Aorta (tissue), 5 donors: ENCODE measurements at places on chromosomes 16 and 17. TPM values are rescaled to one million over a fixed set of nuclear protein-coding genes. Genes with fewer than 3 reads are reported as not detected.
A peak's percentile ranks its signal among the peaks of the same experiment; 100 is the strongest.

DNA sequence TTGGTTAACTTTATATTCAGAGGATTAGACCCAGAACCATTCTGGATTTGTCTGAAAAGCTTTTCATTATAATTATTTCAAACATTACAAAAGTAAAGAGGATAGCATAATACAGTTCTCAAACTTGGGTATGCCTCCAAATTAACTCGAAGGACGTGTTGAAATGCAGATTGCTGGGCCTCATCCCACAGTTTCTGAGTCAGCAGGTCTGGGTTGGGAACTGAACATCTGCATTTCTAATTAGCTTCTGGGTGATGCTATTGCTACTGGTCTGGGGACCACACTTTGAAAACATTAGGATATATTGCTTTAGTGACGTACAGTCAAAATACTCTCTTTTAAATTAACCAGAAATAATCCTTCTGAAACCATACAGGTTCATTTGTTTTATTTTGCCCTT, 10.0 kb downstream of the TPPP3 start:
- DNase-seq = no peak

- no peak for DNase-seq
These were observed 806.5 kb upstream of the GOT2 start for GRCh38 chr16:59540621-59541020.

GRCh38 chr17:5608399-5609112, 24.2 kb upstream of the NLRP1 start:
- DNase-seq = no peak

DNA sequence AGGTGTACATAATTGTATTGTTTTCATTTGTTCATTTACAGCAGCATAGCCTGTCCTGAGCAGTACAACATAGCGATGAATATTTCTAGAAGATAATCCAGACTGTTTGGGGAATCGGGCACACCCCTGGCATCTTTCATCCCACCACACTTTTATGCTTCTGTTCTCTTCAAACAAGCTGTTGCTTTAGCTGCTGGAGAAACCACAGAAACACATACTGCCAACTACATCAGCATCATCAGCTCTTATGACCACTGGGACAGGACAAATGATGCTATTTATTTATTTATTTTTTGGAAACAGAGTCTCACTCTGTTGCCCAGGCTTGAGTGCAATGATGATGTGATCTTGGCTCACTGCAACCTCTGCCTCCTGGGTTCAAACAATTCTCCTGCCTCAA, 22.6 kb upstream of the HAPSTR1 start:
- no peak for DNase-seq

DNA sequence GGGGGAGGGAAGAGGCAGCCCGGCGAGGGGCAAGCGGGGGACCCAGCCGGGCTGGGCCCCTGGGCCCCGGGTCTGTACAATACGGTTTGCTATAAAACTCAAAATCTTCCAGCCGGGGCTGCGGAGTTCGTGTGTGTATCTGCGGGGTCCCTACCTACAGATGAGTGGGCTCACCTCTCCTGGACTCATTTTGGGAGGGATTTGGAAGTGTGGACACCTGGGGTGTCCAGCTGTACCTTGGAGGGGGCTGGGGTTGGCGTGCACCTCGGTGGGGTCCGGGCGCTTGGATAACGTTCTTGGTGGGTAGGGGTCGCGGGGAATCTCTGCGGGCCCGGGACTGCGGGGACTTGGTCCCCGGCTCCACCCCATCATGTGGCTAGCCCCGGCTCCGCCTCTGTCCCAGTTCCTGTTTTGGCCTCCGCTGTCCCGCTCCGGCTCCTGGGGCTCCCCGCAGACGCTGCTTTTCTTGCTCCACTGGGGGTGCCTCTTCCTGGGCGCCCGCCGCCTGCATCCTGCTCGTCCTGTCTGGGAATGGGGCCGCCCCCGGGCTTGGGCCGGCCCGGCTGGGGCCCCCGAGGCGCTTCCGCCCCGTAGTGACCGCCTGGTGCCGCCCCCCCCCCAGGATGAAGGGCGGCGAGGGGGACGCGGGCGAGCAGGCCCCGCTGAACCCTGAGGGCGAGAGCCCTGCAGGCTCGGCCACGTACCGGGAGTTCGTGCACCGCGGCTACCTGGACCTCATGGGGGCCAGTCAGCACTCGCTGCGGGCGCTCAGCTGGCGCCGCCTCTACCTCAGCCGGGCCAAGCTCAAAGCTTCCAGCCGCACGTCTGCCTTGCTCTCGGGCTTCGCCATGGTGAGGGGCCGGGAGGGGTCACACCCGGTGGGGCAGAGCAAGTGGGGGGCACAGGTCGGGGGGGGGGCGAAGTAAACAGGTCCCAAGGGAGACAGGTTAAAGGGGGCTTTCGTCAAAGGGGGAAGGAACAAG, at the start of gene ORAI3:
ORAI3 (plus strand) TSS at position 402 of the 983 bp plus-strand sequence; CDS start at position 624, 222 bp downstream.
- DNase-seq = peak; percentile 93

GRCh38 chr16:56985288-56985961, 3.9 kb upstream of the NLRC5 start:
- peak; percentile 85 for DNase-seq

- DNase-seq = no peak
These were observed 121.2 kb downstream of the HAPSTR1 start for GRCh38 chr16:9212621-9213020.

GRCh38 chr16:79519448-79519847, 81.1 kb downstream of the MAF start:
- peak; percentile 76 for DNase-seq

- DNase-seq = no peak
These were observed 21.6 kb upstream of the SMPD3 start for GRCh38 chr16:68469796-68470460.

DNA sequence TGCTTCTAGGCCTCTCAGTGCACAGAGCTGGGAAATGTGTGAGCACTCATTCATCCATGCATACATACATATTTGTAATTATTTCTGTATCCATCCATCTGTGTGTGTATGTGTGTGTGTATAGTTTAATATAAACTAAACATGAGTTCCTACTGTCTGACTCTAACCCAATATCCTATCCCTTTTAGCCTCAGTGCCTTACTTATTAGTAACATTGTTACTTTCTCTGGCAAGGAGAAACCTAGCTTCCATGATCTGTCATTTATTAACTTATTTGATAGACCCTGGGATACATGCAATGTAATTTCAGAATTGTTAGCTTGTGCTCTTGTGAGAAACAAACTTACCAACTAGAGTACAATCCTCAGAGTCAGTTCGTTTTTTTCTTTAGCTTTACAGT, 59.0 kb upstream of the WSCD1 start:
- no peak for DNase-seq

GRCh38 chr17:48100591-48101011, 677 bp downstream of the CBX1 start:
- peak; percentile 71 for DNase-seq

DNA sequence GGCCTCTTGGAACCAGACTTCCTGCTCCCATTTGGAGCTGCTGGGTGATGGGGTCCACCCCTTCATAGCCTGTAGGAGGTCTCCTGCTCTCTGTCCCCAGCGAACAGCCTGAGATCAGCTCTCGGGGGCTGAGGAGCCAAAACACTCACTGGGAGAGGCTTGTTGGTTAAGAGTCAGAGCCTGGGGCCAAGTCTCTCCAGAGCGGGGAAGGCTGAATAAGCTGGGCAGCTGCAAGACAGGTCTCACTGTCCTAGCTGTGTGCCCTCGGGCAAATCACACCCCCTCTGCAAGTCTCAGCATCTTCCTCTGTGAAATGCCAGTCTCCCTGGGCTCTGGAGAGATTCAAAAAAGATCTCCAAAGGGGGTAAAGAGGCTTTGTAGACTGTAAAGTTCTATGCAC, 174.6 kb downstream of the WSCD1 start:
- no peak for DNase-seq

DNA sequence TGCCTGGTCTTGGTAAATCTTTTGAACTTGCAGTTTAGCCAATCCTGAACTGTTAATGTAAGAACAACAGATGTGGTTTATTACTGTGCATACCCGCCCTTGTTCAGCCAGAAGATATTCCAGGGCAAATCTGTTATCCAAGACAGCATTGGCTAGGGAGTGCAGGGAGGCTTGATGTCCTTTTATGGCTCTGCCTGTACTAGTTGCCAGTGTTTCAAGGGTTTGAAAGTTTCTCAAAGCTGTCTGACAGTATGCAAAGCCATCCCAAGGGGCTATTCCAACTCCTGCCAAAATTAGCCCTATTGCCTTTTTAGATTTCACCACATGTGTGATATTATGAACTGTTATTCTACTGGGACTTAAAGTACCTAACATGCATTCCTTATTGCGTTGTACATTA, 30.1 kb downstream of the LCMT1 start:
- no peak for DNase-seq

- DNase-seq = no peak
These were observed 658 bp downstream of the SYNRG start for GRCh38 chr17:37608351-37609169.

DNA sequence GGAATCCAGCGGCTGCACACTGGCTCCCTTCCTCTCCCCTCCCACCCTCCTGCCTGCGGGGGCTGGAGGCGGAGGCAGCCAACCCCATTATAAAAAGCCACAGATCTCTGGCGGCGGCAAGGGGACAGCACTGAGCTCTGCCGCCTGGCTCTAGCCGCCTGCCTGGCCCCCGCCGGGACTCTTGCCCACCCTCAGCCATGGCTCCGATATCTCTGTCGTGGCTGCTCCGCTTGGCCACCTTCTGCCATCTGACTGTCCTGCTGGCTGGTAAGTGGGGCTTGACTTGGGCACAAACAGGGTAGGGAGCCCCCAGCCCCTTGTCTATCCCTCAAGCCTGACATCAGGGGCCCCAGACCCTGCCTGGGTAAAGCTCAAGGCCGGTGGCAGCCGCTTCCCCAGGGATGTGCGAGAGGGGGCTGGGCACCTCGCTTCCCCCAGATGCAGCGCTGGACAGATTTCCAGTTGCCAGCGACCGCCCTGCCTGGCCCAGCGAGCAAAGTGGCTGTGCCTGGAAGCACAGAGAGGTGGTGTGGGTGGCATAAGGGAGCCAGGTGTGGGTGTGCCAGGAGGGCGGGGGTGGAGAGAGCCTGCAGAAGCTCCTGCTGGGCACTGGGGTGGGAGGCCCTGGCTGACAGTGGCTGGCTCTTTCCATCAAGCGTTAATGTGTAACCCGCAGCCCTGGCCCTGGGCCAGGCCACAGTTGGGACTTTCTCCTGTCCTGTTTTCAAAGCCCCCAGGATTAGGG, at the start of gene CX3CL1:
CX3CL1 (plus strand) TSS at position 119 of the 745 bp plus-strand sequence; CDS start at position 198, 79 bp downstream.
- DNase-seq = peak; percentile 80

GRCh38 chr17:10276436-10276835, 78.0 kb upstream of the GAS7 start:
- no peak for DNase-seq

- DNase-seq = peak; percentile 57
These were observed 584 bp downstream of the PMP22 start for GRCh38 chr17:15264542-15264941.

- DNase-seq = no peak
These were observed 17.8 kb upstream of the GINS2 start for GRCh38 chr16:85706449-85707034.

GRCh38 chr16:89003831-89004208, 26.8 kb upstream of the CBFA2T3 start:
- DNase-seq = no peak

DNA sequence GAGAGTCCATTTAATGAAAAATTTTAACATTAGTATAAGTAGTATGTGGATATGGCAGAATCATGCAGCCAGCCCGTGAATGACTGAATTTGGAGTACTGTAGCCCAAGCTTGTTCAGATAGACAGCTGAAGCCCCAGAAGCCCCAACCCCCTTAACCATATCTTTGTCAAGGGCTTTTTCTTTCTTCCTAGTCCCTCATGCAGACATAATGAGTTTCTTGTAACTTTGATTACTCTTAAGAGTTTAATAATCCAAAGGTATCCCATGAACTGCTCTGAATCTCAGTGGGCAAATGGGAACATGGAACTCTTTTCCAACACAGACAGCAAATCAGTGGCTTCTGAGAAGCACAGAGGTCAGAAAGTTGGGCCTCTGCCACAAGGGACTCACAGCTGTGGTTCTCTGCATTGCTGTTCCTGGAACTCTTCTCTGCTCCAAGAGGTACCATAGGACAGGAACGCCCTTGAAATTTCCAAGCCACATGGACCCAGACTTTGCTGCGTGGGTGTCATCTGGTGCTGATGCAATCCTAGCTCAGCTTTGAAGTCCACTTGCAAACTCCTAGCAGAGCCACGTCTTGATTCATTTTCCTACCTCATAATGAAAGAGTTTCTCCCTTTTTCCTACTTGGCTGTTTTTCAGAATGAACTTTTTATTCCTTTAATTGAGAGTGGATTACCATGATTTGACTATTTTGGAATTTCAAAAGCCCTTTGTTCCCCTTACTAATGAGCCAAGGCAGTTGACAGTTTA, 18.1 kb downstream of the LYRM1 start:
- DNase-seq = no peak

GRCh38 chr17:68359791-68360535, 68.7 kb downstream of the ARSG start:
- DNase-seq = no peak

- peak; percentile 37 for DNase-seq
These were observed 17.8 kb downstream of the UBE2Z start for GRCh38 chr17:48925991-48926342.

DNA sequence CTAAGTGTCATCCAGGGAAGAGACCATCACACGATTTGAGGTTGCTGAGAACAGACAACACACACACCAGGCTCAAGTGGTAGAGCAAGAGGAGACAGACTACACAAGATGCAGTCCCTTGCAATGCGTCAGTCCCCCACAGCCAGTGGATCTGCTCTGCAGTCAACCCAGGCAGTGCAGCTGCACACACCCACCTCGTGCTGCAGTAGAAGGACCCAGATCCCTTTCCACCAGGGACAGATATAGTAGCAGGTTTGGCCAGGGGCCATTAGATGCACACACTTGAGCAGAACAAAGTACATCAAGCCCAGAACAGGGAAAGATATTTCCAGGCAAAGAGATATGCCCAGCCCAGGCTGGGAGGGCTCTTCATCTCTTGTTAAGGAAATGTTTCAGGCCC, 112.9 kb downstream of the GRIN2A start:
- DNase-seq = no peak

- no peak for DNase-seq
These were observed 360.4 kb upstream of the ZFHX3 start for GRCh38 chr16:73408311-73408710.

Gene SYNGR2
- 69.9 TPM for total RNA-seq

Gene MYCBPAP
- 1.8 TPM for total RNA-seq

Gene HCRT
- not detected for total RNA-seq

Gene SERPINF2
- 14.9 TPM for total RNA-seq

Gene C17orf107
- 2.9 TPM for total RNA-seq

Gene CD300LB
- total RNA-seq = 1.6 TPM

Gene TNP2
- not detected for total RNA-seq
